ENCODE measurements at places on chromosomes 16 and 17.

- no peak for DNase-seq
These were observed 3.7 kb upstream of the DNASE1 start for GRCh38 chr16:3650631-3651265.

DNA sequence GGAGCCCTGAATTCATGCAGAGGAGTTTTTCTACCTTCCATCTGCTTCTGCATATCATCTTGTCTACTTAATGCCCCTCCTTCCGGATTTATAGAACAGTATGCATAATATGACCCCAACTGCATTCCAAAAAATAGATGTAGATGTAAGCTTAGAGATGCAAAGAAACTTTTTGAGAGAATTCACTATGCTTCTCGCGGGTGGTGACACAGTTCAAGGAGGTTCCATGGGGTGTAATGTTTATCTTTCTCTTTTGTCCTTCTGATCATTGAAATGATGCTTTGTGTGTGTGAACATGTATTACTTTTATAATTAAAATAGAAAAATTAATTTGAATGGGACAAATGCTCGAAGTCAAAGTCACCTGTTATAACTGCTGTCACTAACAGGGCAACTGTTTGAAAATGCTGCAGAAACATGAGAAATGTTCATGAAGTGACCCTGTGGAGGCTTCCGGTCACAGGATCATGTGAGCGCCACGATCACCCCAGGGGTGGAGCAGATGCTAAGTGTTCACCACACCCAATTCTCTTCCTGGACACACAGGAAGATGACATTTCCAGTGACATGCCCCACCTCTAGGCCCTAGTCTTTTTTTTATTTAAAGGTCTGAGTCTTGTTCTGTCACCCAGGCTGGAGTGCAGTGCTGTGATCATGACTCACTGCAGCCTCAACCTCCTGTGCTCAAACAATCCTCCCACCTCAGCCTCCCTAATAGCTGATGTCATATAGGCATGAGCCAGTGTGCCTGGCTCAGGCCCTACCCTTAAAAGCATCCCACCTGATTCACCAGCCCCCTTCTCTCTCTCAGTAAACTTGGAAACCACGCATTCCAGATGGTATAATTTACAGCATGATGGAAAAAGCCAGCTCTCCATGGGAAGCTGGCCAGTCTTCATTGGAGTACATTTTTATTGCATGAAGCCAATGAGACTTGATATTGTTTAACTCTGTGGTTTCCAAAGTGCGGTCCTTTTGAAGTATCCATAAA, 21.0 kb upstream of the AGRP start:
- peak; percentile 77 for DNase-seq

DNA sequence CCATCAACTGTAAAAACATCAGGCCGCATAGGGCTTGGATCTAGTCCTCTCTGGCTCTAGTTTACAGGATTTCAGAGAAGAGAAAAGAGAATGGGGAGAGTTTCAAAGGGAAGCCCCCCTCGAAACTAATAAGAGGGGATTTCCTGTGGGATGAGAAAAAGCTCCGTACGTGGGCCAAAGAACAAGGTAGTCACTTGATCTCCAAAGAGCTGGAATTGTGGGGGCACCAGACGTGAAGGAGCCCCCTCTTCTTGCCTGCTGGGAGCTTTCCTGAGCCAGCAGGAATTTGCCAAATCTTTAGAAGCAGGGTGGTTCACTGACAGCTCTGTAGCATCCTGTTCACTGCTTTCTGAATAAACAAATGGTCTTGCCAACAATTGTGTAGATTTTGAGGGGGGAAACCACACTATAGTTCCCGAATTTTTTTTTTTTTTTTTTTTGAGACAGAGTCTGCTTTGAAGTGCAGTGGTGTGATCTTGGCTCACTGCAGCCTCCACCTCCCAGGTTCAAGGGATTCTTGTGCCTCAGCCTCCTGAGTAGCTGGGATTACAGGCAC, 7.0 kb upstream of the TMIGD1 start:
- DNase-seq, result no peak

GRCh38 chr17:81221842-81222619, 734 bp downstream of the CEP131 start:
- no peak for DNase-seq

DNA sequence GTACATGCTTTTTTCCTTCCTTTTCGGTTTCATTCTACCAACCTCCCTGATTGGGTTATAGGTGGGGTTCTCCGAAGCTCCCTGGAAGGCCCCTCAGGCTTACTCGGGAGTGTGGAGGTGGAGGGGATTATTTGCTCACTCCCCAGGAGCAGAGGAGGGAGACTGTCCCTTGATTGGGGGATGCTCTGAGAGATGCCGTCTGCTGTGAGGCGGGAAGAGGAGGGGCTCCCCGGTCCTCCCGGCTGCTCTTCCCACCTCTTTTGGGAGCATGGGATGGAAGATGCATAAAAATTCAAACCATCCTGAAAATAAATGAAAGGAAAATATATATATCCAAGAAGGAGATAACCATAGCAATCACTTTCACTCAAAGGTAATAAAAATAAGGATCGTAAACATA, 16.1 kb upstream of the RPTOR start:
- no peak for DNase-seq

GRCh38 chr16:67801241-67801640, 5.1 kb downstream of the RANBP10 start:
- no peak for DNase-seq

DNA sequence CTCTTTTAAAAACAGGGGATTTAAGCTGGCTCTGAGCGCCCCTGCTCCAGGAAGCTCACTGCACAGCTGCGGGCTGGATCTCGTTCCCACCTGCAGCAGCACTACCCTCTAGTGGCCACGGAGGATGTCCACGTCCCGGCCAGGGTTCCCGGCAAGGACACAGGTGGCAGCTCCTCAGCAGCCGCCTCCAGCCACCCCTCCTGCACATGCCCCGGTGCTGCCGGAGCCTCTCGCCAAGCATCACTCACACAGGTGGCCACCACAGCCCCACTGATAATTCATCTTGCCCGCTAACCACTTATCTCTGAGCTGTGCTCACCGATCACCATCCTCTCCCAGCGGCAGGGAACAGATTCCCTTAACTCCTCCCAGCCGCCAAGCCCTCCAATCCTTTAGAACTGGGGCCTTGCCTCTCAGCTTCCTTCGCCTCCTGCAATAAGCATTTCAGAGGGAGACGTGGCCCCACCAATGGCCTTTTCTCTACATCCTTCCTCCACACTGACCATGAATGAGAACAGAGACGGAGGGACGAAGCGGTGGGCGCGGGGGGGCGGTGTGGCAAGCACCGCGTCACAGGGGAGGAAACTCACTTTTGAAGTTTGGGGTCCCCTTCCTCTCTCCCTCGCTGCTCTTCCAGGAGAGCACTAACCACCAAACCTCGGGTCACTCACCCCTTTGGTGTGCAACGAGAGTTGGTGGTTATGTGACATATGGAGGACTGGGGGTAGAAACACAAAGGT, 222.1 kb downstream of the RBFOX3 start:
- DNase-seq, result no peak

DNA sequence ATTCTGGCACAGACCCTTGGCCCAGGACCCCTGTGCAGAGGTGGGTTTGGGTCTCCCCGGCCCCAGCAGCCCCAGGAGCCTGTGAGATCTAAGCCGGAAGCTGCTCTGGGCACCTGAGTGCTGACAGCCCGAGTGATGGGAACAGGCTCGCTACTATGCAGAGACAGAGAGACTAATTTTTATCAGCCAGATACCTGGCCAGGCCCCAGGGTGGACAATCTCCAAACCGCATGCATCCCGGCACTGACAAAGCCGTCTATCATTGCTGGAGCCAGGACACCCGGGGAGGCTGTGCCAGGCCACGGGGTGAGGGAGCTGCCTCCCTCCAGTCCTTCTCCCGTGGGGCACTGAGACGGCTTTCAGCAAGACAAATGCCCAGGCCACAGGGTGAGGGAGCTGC, 25.0 kb downstream of the CBFA2T3 start:
- no peak for DNase-seq

GRCh38 chr17:33099252-33099651, 107.6 kb downstream of the SPACA3 start:
- DNase-seq, result no peak

DNA sequence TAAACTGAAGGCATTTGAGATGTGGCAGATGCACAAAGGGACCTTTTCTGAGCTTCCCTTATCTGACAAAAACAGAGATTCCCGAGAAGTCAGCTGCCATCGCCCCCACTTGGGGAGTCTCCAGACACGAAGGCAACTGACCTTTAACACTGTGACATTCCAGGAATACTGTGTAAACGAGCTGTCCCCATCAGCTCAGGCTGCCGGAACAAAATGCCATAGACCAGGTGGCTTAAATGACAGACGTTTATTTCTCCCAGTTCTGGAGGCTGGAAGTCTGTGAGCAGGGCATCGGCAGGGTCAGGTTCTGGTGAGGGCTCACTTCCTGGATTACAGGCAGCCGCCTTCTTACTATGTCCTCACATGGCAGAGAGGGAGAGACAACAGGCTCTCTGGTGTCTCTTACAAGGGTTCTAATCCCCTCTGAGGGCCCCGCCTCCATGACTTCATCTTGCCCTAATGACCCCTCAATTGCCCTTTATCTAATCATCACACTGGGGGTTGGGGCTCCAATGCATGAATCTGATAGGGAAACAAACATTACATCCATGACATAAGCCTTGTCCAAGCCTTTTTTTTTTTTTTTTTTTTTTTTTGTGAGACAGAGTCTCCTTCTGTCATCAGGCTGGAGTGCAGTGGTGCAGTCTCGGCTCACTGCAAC, 178.5 kb upstream of the RPL38 start:
- no peak for DNase-seq

DNA sequence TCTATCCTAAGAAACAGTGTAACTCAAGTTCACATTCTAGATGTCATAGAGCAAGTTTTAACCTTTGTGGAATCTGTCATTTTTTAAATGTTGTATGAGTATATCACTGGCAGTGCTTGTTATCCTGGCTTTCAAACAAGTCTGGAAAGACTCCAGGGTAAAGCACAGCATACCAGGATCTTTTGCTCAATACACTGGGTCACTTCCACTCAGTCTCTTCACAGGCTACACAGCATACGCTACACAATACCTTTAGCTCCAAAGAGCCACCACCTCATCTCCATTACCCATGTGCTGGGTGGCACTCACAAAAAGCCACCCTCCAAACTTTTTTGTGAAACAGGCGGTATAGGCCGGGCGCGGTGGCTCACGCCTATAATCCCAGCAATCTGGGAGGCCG, 69.5 kb downstream of the PARN start:
- no peak for DNase-seq

- no peak for DNase-seq
These were observed 21.2 kb downstream of the ZNF469 start for GRCh38 chr16:88403794-88404581.

- no peak for DNase-seq
These were observed 5.0 kb upstream of the CCDC57 start for GRCh38 chr17:82217530-82218204.

DNA sequence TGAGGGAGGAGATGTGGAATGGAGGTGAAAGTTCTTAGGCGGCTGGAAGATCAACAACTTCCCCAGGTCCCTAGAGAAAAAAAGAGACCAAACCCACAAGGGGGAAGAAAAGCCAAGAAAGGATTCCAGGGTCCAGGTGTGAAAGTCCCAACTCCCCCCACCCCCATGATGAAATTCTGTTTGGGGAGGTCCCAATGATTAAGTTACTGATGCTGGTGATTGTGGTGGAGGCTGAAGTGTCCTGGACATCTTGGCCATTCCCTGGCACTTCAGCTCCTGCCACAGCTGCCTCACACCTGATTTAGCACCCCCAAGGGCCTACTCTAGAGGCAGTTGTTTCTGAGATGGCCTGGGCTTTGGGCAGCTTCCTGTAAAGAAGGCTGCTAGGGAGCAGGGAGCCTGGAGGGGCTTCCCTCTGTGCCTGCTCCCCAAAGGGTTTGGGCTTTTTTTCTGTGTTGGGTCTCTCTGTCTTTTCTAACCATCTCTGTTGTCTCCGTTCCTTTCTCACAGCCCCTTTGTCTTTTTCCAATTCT, 13.1 kb downstream of the HOXB4 start:
- DNase-seq, result no peak

DNA sequence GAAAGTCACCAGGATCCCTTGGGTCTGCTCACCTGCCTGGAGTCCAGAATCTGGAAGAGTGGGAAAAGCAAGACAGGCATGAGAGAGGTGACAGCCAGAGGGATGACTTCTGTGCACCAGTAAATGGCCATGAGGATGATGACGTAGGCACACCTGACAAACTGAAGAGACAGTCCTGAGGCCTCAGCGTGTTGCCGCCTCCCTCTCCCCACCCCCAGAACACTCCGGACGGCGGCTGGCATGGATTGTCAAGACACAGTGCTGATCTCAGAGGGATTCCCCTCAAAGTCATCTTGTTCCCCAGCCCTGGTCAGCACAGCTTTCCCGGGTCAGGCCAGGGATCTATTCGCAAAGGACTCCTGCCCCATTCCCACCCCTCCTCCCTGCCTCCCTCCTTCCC, 6.2 kb downstream of the SLC13A5 start:
- no peak for DNase-seq

DNA sequence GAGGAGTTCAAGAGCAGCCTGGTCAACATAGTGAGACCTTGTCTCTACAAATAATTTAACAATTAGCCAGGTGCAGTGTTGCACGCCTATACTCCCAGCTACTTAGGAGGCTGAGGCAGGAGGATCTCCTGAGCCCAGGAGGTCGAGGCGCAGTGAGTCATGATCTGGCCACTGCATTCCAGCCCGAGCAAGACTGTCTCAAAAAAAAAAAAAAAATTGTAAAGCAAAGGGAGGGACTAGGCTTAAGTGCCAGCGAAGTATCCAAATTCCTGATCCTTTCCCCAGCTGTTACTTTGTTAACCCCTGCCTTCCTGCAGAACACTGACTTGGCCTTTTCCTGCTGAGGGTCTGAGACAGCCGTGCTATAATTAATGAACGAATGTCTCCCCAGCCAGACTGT, 2.7 kb downstream of the GDPD3 start:
- DNase-seq, result no peak

DNA sequence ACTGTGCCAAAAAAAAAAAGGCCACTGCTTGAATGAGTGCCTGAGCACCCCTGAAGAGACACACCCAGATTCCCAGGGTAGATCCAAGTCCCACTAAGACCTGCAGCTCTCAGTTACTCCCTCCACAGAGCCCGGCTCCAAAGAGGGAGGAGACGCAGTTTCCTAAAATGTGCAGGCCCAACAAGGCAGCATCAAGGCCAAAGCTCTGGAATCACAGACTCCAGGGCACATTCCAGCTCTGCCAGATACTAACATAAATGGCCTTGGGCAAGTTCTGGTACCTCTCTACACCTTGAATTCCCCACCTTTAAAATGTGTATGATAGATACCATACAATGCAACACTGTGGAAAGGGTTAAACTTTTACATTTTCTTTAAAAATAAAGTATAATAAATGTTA, 57.0 kb downstream of the GAS7 start:
- no peak for DNase-seq

GRCh38 chr16:84093879-84094270, 22.9 kb downstream of the MBTPS1 start:
- DNase-seq, result no peak

- DNase-seq, result no peak
These were observed 124.1 kb downstream of the SOX9 start for GRCh38 chr17:72244956-72245355.

- DNase-seq, result no peak
These were observed 278.4 kb upstream of the IRX5 start for GRCh38 chr16:54652201-54652770.
